ENCODE measurements at places on chromosomes 1 and 21. TPM values are rescaled to one million over a fixed set of nuclear protein-coding genes. Genes with fewer than 3 reads are reported as not detected.

Gene LAMB3
- 70.2 TPM for total RNA-seq

Gene DEGS1
- 23.1 TPM for total RNA-seq

Gene FMO1
- total RNA-seq, result not detected

Gene TESK2
- 5.0 TPM for total RNA-seq

GRCh38 chr1:165828103-165828668, 772 bp downstream of the UCK2 start:
- H3K4me3 ChIP-seq, result peak overlapping the region; percentile 69
- peaks cover 18% of the 10 kb centered on the region for H3K4me1 ChIP-seq
- no peak for DNase-seq
- peak overlapping the region; percentile 90 for H3K27ac ChIP-seq

DNA sequence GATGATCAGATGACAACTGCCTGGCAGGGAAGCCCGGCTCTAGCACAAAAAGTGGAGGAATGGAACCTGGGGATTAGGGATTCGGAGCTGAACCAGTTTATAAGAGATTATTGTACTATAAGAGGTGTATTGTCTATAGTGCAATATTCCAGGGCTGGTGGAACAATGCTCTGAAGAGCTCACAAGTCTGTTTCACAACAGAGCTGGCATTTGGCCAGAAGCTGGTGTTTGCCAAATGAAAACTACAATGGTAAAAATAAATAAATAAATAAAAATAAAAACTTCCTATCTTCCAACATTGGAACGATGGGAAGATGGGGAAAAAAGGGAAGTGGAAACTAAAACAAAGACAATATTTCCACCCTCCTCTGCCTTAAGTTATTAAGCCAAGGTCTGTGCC, 73.5 kb downstream of the CHODL start:
- H3K27me3 ChIP-seq, result no peaks in the 10 kb centered on the region
- no peak overlapping the region for H3K4me3 ChIP-seq
- H3K27ac ChIP-seq, result no peak overlapping the region
- H3K4me1 ChIP-seq, result no peaks in the 10 kb centered on the region
- H3K36me3 ChIP-seq, result no peaks in the 10 kb centered on the region

GRCh38 chr1:244165701-244166100, 114.6 kb downstream of the ZBTB18 start:
- H3K36me3 ChIP-seq, result no peaks in the 10 kb centered on the region
- no peak overlapping the region for H3K27ac ChIP-seq
- no peak for DNase-seq
- H3K4me3 ChIP-seq, result no peak overlapping the region
- no peaks in the 10 kb centered on the region for H3K27me3 ChIP-seq
- peaks cover 24% of the 10 kb centered on the region for H3K4me1 ChIP-seq

Data from HCT116 (cell line).